ENCODE measurements at places on chromosomes 2 and 18.

GRCh38 chr2:200335657-200336056 is 29.2 kb downstream of the SPATS2L start:
- DNase-seq: no peak

DNA sequence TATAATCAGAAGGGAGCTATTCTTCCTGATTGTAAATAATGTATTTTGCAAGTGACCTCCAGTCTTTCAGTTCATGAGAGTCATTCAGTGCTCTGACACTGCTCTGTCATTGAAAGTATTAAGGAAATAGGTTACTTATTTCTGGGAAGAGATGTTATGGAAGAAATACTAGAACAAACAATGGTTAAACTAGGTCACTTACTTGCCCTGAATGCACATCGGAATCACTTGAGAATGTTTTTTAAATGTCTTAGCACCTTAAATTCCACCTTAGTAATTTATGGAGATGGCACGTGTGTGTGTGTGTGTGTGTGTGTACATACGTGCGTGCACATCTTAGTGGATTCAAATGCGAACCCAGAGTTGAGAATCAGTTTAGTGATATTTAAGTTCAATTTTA is 126.6 kb upstream of the KCNH7 start:
- no peak for DNase-seq

DNA sequence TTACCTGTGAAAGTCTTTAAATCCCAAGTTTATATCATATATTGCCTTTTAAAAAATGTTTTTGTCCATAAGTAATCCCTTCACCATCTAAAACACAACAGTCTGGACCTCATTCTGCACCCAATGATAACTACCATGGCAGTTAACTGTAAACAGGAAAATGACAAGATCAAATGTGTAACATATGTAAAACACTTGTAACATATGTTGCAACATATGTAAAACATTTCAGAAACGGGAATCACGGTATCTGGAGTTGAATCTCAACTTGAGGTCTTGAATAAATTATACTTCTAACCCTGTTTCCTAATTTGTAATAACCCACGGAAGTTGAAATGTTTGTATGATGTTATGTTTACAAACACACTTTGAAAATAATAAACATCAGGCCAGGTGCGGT is 6.2 kb downstream of the LRPPRC start:
- DNase-seq: no peak

DNA sequence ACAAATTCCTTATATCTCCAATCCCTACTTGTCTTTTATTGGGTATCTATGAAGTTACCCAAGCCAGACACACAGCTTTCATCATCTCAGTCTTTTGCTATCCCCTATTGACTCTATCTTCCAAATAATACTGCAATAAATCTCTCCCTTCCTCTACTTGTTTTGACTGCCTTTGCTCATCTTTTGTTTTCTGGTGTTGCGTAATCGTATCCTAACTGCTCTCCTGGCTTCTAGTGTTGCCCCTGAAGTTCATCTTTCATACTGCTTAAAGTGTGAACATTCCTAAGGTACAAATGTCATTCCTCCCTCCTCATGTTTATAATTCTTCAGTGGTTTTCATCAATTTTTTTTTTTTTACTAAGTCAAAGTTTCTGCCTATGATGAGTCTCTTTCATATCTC is 491.3 kb upstream of the DCC start:
- DNase-seq: no peak

DNA sequence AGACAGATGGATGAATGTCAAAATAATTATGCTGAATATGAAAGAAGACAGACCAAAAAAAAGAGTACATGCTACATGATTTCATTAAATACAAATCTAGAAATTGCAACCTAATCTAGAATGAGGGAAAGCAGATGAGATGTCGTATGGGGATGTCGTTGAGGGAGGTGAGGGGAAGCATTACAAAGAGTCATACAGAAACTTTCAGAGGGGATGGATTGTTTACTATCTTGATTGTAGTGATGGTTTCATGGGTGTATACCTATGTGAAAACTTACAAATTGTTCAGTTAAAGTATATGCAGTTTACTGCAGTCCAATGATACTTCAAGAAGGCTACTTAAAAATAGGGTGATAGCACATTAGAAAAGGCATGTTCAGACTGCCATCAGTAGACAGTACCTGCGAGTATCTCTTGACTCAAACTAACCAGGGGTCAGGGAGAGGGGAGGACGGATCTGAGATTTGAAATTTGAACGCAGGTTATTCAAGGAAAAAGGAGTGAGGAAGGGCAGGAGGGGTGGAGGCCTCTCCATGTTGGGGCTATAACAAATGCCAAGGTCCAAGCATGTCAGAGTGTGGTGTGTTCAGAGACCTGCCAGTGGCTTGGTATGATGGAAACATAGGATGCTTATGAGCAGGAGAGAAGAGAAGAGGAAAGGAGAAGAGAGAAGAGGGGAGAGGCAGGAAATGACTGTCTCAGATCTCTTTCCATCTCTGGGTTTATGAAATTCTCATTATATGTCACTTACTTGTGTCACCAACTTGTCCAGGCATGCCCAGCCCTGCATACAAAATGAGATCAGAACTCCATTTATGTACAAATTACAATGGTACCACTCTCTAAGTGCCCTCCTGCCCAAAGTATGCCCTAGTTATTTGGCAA is 257.3 kb upstream of the CXCR4 start:
- no peak for DNase-seq

GRCh38 chr2:98334439-98335078 is 11.7 kb upstream of the CNGA3 start:
- no peak for DNase-seq

DNA sequence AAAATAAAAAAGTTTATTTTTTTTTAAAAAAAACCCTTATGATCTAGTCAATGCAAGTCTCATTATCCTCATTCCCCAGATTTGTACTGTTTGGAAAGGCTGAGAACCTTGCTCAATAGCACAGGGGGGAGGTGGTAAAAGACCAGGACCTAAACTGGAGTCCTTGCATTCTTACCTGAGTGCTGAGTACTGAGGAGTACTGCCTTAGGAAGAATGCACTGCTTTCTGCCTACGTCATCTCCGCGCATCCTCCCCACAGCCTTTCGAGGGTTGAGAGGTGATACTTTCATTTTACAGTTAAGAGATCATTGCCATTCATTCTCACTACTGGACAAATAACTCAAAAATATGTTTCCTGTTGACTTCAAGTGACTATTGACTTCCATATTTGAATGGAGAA is 73.8 kb downstream of the MAP3K20 start:
- peak; percentile 17 for DNase-seq

DNA sequence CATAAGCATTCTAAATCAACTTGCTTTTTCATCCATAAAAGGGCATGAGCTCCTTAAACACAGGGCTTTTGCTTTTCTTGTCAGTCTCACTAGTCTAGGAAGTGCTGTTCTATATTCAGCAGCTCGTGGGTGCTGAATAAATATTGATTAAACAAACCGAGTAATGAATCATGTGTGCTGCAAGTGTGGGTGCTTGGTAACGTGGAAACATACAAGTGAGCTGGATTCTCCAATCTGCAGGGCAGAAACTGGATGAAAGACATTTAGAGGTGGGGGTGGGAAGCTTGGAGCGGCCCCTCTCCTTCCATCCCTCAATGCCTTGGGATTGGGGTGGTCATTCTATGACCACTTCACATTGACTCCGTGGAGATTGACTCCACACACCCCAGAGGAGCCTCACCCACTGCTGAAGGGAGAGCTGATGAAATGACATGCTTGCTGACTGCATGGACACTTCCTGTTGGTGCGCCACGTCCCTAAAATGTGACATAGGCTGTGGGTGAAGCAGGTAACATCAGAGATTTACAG is 114.6 kb downstream of the DOCK10 start:
- peak; percentile 53 for DNase-seq

DNA sequence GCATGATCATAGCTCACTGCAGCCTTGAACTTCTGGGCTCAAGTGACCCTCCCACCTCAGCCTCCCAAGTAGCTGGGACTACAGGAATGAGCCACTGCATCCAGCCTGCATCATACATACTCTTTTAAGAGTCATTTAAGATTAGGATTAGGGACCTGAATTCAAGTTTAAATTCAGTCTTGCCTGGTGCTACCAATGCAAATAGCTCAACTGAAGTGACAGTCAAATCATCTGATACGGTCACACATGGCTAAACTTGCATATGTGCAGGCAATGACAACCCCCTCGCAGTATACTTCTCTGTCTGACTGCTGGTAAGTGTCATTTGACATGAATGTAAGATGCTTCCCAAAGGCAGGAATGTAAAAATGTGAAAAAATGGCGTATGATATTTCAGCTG is 31.8 kb upstream of the TMEM131 start:
- no peak for DNase-seq

DNA sequence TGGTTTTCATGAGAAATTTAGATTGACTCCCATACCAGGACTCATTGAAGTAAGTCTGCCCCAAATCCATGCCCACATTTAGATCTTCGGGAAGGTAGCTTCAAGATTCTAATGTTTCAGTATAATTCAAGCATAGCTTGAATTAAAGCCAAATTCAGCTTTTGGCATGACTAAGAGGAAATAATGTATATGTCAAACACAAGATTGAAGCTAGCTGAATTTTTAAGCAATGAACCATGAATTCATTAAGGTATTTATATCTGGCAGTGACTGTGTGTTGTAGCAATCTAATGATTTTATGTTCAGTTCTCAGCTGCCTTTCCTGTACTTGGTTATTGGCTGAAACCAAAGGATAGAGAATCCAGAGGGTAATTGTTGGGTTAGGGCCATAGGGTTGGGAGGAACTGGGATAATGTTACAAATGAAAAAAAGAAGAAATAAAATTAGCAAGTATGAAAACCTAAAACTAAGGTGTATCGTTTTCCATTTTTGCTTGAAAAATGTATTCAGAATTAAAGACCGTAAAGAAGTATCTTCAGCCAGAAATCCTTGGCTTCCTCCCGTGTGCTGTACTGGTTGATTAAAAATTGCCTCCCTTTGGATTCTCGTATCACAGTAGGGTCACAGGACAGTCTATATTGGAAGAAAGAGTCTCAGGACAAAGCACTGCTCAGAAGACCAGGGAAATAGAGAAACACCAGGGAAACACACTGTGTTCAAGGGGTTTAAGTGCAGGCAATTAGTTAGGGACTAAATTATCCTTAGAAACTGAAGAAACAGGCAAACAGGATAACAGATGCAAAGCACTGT is 119.0 kb upstream of the FN1 start:
- no peak for DNase-seq

DNA sequence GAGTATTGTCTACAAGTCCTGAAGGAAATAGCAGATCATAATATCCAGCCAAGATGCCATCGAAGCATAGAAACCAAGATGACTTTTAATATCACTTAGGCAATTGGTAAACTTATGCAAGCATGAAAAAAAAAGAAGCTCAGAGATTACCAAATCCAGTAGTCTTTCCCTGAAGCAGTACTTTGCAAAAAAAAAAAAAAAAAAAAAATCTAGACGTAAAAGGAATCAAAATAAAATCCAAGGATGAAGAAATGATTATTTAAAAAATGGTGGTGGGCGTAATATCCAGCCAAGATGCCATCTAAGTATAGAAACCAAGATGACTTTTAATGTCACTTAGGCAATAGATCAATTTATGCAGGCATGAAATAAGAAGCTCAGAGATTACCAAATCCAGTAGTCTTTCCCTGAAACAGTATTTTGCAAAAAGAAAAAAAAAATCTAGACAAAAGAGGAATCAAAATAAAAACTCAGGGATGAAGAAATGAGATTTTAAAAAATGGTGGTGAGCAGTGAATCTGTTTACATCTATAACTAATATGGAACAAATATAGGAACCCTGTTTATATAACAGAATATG is 108.8 kb downstream of the GYPC start:
- DNase-seq: no peak

DNA sequence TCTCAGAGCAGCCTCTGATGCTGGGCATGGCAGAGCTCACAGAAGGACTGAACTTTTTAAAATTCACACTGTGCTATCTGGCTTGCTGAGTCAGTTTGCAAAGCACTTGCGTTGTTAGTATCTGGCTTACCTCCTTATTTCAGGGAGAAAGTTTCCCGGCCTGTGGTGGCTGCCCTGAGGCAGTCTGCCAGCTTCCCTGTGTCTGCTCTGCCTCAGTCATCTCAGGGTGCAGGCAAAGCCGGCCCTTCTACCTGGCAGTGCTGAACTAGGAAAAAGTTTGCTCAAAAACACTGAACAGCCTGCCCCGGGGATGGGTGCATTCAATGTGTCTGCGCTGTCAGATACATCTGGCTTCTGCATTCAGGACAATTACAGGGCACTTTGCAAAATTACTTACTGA is 90.2 kb upstream of the UXS1 start:
- no peak for DNase-seq

GRCh38 chr18:79856119-79857007 is 58.6 kb downstream of the KCNG2 start:
- DNase-seq: no peak

GRCh38 chr2:242058116-242058680 is 188.7 kb downstream of the RTP5 start:
- no peak for DNase-seq

DNA sequence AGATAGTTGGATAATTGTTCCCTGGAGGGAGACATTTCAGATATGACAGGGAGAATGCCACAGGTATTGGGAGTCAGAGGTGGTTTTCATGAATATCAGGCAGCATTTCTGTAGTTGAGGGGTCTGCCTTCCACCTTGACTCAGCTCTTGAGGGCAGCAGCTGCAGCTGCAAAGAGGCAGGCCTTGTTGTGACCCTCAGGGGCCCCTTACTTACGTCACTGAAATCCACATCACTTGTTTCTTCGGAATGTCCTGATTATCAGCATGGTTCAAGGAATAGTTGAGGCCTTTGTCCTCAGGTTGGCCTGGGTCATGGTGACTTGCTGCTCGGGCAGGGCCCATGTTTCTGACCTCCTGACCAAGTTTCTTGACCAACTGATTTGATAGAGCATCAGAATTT is 46.9 kb downstream of the TMEM17 start:
- DNase-seq: no peak

GRCh38 chr2:31334311-31335026 is 80.1 kb downstream of the XDH start:
- DNase-seq: no peak

GRCh38 chr2:237637429-237638135 is 10.2 kb downstream of the LRRFIP1 start:
- no peak for DNase-seq
